ENCODE measurements at places on chromosomes 5 and 9. TPM values are rescaled to one million over a fixed set of nuclear protein-coding genes. Genes with fewer than 3 reads are reported as not detected.

Gene SPAG8
- total RNA-seq = 1.1 TPM

Gene EQTN
- total RNA-seq = not detected

Gene TSSK1B
- not detected for total RNA-seq

Gene FBP2
- not detected for total RNA-seq

Gene F2RL2
- total RNA-seq = not detected

Gene OR1Q1
- total RNA-seq = not detected

Gene SLCO6A1
- total RNA-seq = not detected

Gene CCIN
- not detected for total RNA-seq

DNA sequence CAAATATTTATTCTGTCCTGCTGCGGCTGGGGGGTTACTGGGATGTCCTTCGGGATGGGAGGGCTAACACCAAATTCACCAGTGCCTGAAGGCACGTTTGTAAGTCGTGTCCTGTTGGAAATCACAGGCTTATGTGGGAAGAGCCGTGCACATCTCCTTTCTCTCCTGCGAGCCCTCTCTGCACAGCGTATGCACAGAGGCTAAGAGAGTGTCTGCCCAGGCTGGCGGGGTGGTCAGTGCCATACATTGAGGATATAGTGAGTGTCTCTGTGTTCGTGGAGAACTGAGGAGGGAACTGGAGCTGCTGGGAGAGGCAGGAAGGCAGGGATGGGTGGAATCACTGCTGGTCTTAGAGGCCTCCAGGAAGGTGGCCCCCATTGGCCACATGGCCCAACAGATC, 110.1 kb downstream of the WNK2 start:
- no peaks in the 10 kb centered on the region for H3K27me3 ChIP-seq
- DNase-seq = no peak
- H3K27ac ChIP-seq = no peak overlapping the region
- H3K4me3 ChIP-seq = no peak overlapping the region
- peaks cover 4% of the 10 kb centered on the region for H3K4me1 ChIP-seq

DNA sequence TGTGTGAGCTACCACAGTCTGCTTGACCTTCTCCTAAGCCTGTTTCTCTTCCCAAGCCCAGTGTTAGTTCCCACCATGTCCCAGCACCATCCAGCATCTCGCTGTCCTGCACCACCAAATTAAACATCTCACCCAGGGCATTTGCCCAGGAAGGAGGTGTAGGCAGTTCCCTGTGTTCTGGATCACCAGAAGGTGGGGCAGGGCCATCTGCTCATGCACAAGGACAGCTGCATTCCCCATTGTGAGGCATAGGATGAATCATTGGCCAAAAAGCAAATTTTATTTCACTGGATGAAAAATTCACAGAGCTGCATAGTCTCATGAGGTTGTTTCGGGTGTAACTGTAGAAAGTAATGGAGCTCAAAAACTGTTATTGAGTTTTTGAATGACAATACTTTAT, 89.5 kb upstream of the GRIA1 start:
- no peaks in the 10 kb centered on the region for H3K4me1 ChIP-seq
- no peak overlapping the region for H3K4me3 ChIP-seq
- no peaks in the 10 kb centered on the region for H3K36me3 ChIP-seq
- H3K27ac ChIP-seq = no peak overlapping the region

- H3K4me1 ChIP-seq = no peaks in the 10 kb centered on the region
- H3K4me3 ChIP-seq = no peak overlapping the region
- no peak overlapping the region for H3K27ac ChIP-seq
- DNase-seq = no peak
Observed at GRCh38 chr9:18190671-18191374, 283.1 kb upstream of the ADAMTSL1 start.

- H3K4me1 ChIP-seq = peaks cover 5% of the 10 kb centered on the region
- no peak overlapping the region for H3K27ac ChIP-seq
- no peak overlapping the region for H3K4me3 ChIP-seq
- H3K36me3 ChIP-seq = no peaks in the 10 kb centered on the region
- DNase-seq = no peak
- H3K27me3 ChIP-seq = no peaks in the 10 kb centered on the region
Observed at GRCh38 chr5:100667161-100667630, 132.0 kb downstream of the FAM174A start.

DNA sequence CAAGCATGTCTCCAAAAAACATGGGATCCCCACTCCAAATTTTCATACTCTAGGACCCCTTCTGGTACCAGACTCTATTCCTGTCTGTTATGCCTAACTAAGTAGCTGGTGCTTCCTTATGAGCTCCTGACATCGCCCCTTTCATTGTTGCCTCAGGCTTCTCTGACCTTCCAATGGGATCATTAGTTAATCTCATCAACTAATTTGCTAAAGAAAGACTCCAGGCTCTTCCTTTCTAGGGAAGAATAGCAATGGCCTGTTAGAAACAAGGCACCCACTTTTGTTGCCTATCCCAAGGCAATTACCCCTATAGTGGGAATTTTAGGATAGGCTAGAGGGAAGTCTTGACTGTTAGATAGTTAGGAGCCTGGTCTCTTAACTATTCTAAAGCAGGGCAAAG, 369.5 kb downstream of the MLLT3 start:
- H3K4me3 ChIP-seq = no peak overlapping the region
- peaks cover 29% of the 10 kb centered on the region for H3K4me1 ChIP-seq
- peaks cover 2% of the 10 kb centered on the region for H3K36me3 ChIP-seq
- H3K27ac ChIP-seq = no peak overlapping the region
- DNase-seq = no peak
- H3K27me3 ChIP-seq = no peaks in the 10 kb centered on the region

- H3K27ac ChIP-seq = no peak overlapping the region
- H3K4me1 ChIP-seq = no peaks in the 10 kb centered on the region
- H3K4me3 ChIP-seq = no peak overlapping the region
- DNase-seq = no peak
- no peaks in the 10 kb centered on the region for H3K36me3 ChIP-seq
- no peaks in the 10 kb centered on the region for H3K27me3 ChIP-seq
Observed at GRCh38 chr5:124342027-124342471, 404.4 kb downstream of the ZNF608 start.

- H3K4me1 ChIP-seq = no peaks in the 10 kb centered on the region
- DNase-seq = no peak
- H3K27me3 ChIP-seq = peaks cover 3% of the 10 kb centered on the region
- H3K4me3 ChIP-seq = no peak overlapping the region
- H3K36me3 ChIP-seq = no peaks in the 10 kb centered on the region
- H3K27ac ChIP-seq = no peak overlapping the region
Observed at GRCh38 chr9:18263377-18263776, 210.6 kb upstream of the ADAMTSL1 start.

GRCh38 chr5:76805821-76806505, 12.9 kb upstream of the F2RL1 start:
- H3K27me3 ChIP-seq = peaks cover 2% of the 10 kb centered on the region
- H3K4me1 ChIP-seq = no peaks in the 10 kb centered on the region
- no peak for DNase-seq
- no peaks in the 10 kb centered on the region for H3K36me3 ChIP-seq
- H3K27ac ChIP-seq = no peak overlapping the region
- H3K4me3 ChIP-seq = no peak overlapping the region

DNA sequence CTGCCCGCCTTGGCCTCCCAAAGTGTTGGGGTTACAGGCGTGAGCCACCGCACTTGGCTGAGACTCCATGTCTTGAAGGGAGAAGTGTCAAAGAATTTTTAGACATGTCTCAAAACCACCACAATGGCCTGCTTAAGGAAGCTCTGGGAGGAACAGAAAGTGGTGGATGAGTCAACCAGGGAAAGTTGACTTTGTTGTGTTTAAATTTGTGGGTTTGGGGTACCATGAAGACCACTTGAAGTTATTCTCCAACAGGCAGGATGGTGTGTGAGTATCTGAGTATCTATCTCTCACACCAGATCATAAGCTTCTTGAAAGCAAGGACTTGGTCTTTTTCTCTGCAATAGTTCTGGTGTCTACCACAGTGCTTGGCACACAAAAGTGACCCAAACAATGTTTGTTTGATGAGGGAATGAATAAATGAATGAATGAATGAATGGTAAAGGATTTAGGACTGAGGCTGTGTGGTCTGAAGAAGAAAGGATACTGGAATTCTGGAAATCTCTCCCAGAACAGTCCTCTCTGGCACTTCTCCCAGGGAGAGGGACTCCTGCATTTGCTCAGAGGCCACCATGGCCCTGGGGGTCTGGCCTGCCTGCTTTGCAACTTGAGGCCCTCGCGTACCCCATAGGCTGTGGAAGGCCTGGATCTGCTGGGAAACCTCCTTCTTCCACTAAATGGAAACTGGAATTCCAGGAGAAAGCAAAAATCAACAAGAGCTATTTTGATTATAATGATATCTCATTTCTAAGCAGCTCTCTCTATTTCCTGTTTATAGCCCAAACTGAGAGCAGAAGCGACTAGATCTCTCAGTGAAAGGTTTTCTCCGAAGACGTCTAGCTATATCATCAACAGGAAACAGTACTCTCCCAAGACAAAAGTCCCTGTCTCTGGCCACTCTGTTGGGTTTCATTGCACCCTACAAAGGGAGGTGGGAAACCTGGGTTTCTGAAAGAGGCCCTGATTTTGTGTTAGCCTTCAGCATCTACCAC, 187.9 kb downstream of the PALM2AKAP2 start:
- H3K27me3 ChIP-seq = no peaks in the 10 kb centered on the region
- H3K36me3 ChIP-seq = no peaks in the 10 kb centered on the region
- peak; percentile 16 for DNase-seq
- no peak overlapping the region for H3K4me3 ChIP-seq
- H3K27ac ChIP-seq = peak overlapping the region; percentile 75
- H3K4me1 ChIP-seq = peaks cover 37% of the 10 kb centered on the region

DNA sequence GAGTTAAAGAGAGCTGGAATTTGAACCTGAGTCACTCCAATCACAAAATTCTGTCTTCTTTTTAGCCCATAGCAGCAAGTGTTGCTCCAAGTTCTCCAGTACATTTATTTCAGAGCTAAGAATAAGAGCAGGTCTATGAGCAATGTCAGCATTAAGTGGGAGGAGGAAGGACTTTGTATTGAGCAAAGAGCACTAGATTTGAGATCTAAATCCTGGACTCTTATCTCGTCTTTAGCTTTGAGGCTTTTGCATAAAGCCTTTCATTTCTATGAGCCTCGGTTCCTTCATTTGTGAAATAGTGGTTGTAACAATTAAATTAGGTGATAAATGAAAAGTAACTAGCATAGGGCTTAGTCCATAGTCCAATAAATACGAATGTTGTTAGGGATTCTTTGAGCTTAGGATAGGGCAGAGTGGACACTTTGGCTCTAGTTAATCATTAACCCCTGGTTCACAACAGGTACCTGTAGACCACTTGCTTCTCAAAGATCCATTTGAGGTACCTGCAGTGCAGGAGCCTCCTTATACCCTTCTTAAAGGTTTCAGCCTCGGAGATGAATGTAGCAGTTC, 464.1 kb upstream of the KLF4 start:
- H3K27ac ChIP-seq = no peak overlapping the region
- no peak for DNase-seq
- H3K36me3 ChIP-seq = no peaks in the 10 kb centered on the region

GRCh38 chr9:113352411-113352810, 3.1 kb downstream of the BSPRY start:
- DNase-seq = no peak
- peaks cover 29% of the 10 kb centered on the region for H3K4me1 ChIP-seq
- peak overlapping the region; percentile 3 for H3K27ac ChIP-seq
- no peaks in the 10 kb centered on the region for H3K36me3 ChIP-seq
- H3K4me3 ChIP-seq = no peak overlapping the region

DNA sequence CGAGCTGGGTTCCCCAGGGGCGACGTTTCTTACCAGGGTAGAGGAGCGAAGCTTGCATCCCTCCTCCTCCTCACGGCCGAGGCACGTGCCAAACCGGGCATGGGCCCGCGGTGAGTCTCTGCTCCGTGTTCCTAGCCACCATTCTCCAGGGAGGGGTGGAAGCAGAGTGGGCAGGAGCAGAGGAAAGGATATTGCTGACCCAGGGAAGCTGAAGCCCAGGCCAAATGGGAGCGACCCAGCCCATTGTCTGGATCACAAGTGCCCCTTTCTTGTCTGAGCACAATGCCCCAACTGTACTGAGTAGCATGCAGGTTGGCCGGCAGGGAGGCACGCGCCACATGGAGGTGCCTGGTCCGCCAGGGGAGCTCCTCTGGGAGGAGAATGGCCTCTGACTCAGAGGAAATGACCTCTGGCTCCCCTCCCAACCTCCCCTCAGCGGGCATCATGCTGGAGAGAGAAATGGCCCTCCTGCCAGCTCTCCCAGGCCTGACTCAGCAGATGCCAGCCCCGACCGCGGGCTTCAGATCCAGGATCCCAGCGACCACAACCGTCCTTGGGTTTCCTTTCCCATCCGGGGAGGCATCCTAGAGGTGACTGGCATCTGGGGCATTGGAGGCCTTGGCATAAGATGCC, 1.1 kb downstream of the PRR7 start:
- H3K27ac ChIP-seq = peak overlapping the region; percentile 79
- peaks cover 43% of the 10 kb centered on the region for H3K4me1 ChIP-seq
- peak overlapping the region; percentile 79 for H3K4me3 ChIP-seq
- H3K36me3 ChIP-seq = peaks cover 7% of the 10 kb centered on the region
- peak; percentile 59 for DNase-seq

DNA sequence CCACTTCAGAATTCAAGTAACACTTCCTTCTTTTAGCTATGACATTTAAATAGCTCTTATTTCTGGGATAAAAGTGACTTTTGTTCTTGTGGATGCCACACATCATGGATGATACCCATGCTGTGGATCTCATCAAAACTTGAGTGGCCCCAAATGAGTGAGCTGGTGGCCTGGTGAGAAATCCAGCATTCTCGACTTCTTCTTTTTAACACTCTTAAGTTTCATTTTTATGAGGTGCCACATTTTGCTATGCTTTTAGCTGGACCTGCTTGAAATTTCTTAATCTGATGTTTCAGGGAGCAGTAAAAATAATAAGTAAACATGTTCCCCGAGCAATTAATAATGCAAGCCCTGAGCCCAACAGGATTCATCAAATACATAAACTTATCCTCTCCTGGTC, 384.8 kb upstream of the MEF2C start:
- H3K4me3 ChIP-seq = no peak overlapping the region
- H3K4me1 ChIP-seq = no peaks in the 10 kb centered on the region
- no peaks in the 10 kb centered on the region for H3K36me3 ChIP-seq

- no peaks in the 10 kb centered on the region for H3K36me3 ChIP-seq
- H3K4me3 ChIP-seq = no peak overlapping the region
- DNase-seq = no peak
Observed at GRCh38 chr5:139910036-139910435, 114.4 kb downstream of the PSD2 start.

GRCh38 chr9:110971705-110972104, 66.6 kb downstream of the LPAR1 start:
- H3K4me3 ChIP-seq = no peak overlapping the region
- no peaks in the 10 kb centered on the region for H3K4me1 ChIP-seq
- H3K27ac ChIP-seq = no peak overlapping the region
- H3K27me3 ChIP-seq = no peaks in the 10 kb centered on the region
- no peak for DNase-seq

GRCh38 chr5:135873831-135874230, 21.8 kb downstream of the IL9 start:
- peaks cover 9% of the 10 kb centered on the region for H3K27me3 ChIP-seq
- no peak for DNase-seq
- H3K4me3 ChIP-seq = no peak overlapping the region
- H3K4me1 ChIP-seq = no peaks in the 10 kb centered on the region

Measured in activated CD8-positive, alpha-beta T cell treated with anti-CD3 and anti-CD28 coated beads for 36 hours (primary cell).